ENCODE measurements at places on chromosomes 16 and 17. TPM values are rescaled to one million over a fixed set of nuclear protein-coding genes. Genes with fewer than 3 reads are reported as not detected.
A peak's percentile ranks its signal among the peaks of the same experiment; 100 is the strongest.

DNA sequence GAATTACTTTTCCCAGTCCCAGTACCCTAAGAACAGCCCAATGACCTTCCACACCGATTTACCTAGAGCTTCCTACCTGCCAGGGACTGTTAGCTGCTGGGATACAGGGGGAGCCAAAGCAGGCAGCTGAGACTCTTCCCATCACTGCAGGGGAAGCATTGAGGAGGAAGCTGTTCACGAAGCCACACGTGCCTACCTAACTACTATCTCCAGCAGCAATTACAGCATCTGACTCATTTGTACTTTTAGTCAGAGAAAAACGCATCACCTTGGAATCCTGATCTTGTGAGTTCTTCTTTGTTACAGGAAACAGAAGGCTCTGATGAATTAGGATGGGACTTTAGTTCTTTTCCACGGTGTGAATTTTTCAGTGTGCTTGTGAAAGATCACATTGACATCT, 113.7 kb upstream of the DHX40 start:
- DNase-seq: no peak

GRCh38 chr17:56595831-56596690, 2.6 kb downstream of the NOG start:
- no peak for DNase-seq

DNA sequence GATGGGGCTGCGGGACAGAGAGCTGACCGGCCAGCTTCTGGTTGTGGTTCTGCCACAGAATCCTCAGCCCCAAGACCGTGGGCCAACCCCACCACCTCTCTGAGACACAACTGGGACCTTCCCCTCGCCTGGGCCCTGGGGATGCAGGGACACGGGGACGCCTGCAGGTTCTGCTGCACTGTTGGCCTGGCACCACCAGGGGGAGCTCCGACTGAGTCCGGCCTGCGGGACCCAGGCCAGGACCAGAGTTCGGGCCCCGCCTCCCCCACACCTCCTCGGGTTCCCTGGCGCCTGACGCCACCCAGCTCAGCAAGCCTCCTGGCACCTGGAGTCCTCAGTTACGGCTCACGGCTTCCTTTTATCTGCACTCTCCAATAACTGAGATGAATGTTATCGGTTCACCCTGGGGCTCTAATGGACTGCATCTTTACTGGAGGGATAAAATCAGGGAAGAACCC, 27.3 kb downstream of the TBC1D16 start:
- DNase-seq: peak; percentile 57

- no peak for DNase-seq
Observed at GRCh38 chr16:29862383-29862883, 593 bp downstream of the CDIPT start.

DNA sequence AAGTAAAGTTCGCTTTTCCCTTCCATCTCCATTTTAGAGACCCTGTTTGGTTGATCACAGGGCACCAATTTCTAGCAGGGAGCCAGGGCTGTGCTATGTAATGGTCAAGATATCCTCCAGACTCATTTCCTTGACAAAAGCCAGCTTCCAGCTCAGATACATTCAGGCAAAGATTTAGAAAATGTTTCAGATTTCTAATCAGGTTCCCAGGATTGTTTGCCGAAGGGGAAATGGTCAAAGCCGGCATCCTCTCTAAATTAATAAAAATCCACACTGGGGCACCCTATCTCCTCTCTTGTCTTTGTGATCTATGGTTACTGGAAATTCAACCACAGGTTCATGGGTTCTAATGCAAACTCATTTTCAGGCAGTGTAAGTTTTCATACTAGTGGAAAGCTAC, 686.8 kb upstream of the KIF2B start:
- DNase-seq: no peak

Gene ABCC12
- not detected for total RNA-seq
